ENCODE measurements at places on chromosomes 16 and 17. TPM values are rescaled to one million over a fixed set of nuclear protein-coding genes. Genes with fewer than 3 reads are reported as not detected.
A peak's percentile ranks its signal among the peaks of the same experiment; 100 is the strongest.

DNA sequence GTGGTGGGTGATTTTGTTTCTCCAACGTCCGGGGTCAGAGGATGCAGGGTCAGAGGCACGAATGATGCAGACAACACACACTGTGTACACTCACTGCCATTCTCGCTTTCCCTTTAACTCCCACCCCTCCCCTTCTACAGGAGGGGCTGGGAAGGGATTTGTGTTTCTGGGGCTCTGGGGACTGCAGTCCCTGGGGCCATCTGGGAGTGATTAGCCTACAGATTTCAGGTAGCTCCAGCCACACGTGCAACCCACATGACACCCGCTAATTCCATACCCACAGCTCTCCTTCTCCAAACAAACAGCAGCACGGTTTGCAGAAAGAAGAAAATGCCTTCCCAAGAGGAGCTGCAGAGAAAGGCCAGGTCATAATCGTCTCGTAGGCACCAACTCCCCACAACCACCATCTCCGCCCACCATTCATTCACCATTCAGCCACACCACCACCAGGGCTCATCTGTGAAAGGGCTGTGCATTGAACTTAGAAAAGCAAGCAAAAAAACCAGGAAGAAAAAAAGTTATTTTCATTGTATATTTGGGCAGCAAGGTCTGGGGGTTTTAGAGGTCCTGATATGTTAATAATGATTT, 9.4 kb upstream of the SOX9 start:
- H3K4me3 ChIP-seq = no peak overlapping the region
- peaks cover 3% of the 10 kb centered on the region for H3K36me3 ChIP-seq
- H3K27ac ChIP-seq = no peak overlapping the region
- H3K4me1 ChIP-seq = no peaks in the 10 kb centered on the region

The CCL11 gene
- total RNA-seq = not detected

The CYLD gene
- total RNA-seq = 254 TPM

The PRAC2 gene
- not detected for total RNA-seq

The ARHGAP23 gene
- 0.73 TPM for total RNA-seq

GRCh38 chr17:69246726-69247375, 18.2 kb upstream of the ABCA10 start:
- no peaks in the 10 kb centered on the region for H3K36me3 ChIP-seq
- no peaks in the 10 kb centered on the region for H3K4me1 ChIP-seq
- no peaks in the 10 kb centered on the region for H3K27me3 ChIP-seq

- peaks cover 31% of the 10 kb centered on the region for H3K36me3 ChIP-seq
- DNase-seq = peak; percentile 72
- no peak overlapping the region for H3K4me3 ChIP-seq
Observed at GRCh38 chr16:78775161-78775561, 675.7 kb downstream of the WWOX start.

DNA sequence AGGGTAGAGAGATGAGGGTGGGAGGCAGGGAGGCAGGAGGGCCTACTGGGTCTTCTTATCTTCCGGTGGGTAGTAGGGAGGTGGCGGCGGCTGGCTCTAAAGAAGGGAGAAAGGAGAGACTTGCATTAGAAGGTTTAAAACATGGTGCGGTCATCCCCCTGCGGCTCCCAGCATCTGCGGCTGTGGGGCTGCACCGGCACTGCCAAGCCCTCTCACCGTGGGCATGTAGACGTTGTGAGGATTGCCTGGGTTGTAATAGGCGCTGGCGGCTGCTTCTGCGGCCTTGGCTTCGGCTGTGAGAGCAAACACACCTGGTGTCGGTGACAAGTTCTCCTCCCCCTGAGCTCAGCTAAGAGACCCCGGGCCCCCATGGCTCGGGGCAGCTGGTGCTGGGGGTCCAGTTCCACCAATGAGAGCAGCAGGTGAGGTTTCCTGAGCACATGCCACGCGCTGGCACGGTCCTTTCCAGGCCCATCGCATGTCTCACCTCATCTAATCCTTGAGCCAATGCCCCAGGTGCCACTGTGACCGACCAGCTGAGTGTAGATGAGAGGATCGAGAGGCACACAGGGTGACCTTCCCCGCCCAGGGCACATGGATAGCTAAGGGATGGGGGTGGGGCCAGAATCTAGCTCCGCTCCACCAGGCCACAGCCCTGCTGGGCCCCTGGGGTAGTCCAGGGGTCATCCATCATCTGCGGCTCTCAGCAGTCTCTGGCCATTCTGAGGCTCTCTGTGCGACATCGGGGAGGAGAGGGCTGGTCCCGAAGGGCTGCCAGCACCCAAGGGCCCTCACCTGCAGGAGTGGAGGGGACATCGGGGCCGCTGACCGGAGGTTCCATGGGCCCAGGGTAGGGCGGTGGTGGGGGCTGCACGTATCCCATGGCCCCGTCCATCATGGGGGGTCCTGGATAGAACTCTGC, 2.7 kb upstream of the UNC13D start:
- peaks cover 32% of the 10 kb centered on the region for H3K4me1 ChIP-seq
- H3K36me3 ChIP-seq = peaks cover 50% of the 10 kb centered on the region
- DNase-seq = no peak
- no peak overlapping the region for H3K27ac ChIP-seq

The AATF gene
- total RNA-seq = 76.7 TPM

The SECTM1 gene
- total RNA-seq = 18.3 TPM

DNA sequence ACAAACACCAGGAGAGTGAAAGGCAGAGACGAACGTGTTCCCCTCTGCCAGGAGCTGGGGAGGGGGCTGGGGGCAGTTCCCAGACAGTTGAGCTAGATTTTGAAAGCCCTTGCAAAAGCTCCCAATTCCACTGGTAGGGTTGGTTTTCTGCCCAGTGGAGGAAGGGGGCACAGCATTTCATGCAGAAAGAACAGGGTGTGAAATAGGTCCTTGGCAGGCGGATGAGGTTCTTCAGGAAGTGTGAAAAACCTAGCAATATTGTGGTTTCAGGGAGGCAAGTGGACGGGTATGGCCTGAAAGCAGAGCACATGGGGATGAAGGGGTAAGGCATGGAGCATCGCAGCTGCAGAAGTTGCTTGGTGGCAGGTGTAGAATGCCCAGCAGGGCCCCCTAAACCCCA, 248.3 kb downstream of the KATNIP start:
- no peak overlapping the region for H3K27ac ChIP-seq
- no peaks in the 10 kb centered on the region for H3K4me1 ChIP-seq
- peaks cover 6% of the 10 kb centered on the region for H3K27me3 ChIP-seq
- no peak overlapping the region for H3K4me3 ChIP-seq

All from activated CD4-positive, alpha-beta memory T cell treated with anti-CD3 and anti-CD28 coated beads, Interleukin-2, amount 10 ng/mL, durations not matched to agents 7 days and 5 days (primary cell).